ENCODE measurements at places on chromosomes 12 and 14.
A peak's percentile ranks its signal among the peaks of the same experiment; 100 is the strongest.

DNA sequence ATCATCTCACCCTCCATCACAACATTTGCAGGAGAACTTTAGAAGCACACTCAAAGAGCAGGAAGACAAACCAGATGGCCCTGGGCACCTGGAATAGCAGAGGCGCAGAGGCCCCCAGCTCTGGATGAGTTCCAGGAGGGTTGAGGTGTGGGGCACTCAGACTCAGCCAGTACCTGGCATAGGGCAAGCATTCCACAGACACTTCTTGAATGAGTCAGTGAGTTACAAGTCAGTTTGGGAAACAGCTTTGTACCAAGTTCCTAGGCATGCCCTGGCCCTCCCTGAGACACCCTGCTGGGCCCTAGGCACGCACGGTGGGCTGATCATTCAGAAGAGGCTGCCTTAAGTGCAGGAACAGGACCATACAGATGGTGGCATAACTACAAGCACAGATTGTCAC is 54.3 kb downstream of the MAP3K9 start:
- no peaks in the 10 kb centered on the region for H3K4me1 ChIP-seq
- H3K27me3 ChIP-seq, result no peaks in the 10 kb centered on the region
- DNase-seq, result no peak
- no peaks in the 10 kb centered on the region for H3K36me3 ChIP-seq
- H3K4me3 ChIP-seq, result no peak overlapping the region

GRCh38 chr14:90276646-90277367 is 20.5 kb downstream of the PSMC1 start:
- DNase-seq, result no peak
- H3K4me3 ChIP-seq, result no peak overlapping the region
- no peak overlapping the region for H3K27ac ChIP-seq

GRCh38 chr12:94801745-94802144 is 151.4 kb upstream of the TMCC3 start:
- H3K36me3 ChIP-seq, result no peaks in the 10 kb centered on the region
- H3K4me3 ChIP-seq, result no peak overlapping the region
- DNase-seq, result no peak
- H3K4me1 ChIP-seq, result no peaks in the 10 kb centered on the region
- no peak overlapping the region for H3K27ac ChIP-seq
- H3K27me3 ChIP-seq, result no peaks in the 10 kb centered on the region

DNA sequence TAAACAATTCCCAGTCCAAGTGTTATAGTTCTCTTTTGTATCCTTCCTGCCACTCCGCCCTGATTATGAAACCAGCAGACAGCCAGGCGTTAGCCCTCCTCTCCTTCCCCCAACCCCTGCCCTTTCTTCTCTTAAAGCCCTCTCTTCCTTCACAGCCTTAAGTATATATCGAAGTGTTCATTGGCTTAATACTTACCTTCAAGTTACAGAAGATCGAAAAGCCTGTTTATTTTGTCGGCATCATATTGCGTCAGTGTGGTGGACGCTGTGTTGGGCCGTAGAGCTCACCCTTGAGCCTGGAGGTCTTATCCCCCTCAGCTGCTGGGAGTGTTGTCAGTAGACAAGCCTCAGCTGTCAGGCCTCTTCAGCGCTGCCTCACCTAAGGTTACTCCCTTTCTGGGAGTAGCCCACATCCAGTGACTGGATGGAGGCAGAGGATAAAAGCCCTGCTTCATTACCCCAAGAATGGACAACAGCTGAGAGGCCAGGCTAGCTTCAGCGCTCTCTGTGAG is 36.2 kb downstream of the CMAS start:
- no peaks in the 10 kb centered on the region for H3K27me3 ChIP-seq
- H3K4me1 ChIP-seq, result no peaks in the 10 kb centered on the region
- no peak overlapping the region for H3K4me3 ChIP-seq
- no peaks in the 10 kb centered on the region for H3K36me3 ChIP-seq
- no peak overlapping the region for H3K27ac ChIP-seq

GRCh38 chr14:75979071-75979571 is 2.7 kb downstream of the TGFB3 start:
- H3K36me3 ChIP-seq, result no peaks in the 10 kb centered on the region
- peak overlapping the region; percentile 72 for H3K4me3 ChIP-seq
- no peaks in the 10 kb centered on the region for H3K27me3 ChIP-seq
- no peak for DNase-seq

GRCh38 chr14:77965919-77966435 is 166.1 kb downstream of the ADCK1 start:
- H3K27ac ChIP-seq, result no peak overlapping the region
- H3K36me3 ChIP-seq, result no peaks in the 10 kb centered on the region
- peak overlapping the region; percentile 41 for H3K4me3 ChIP-seq
- H3K27me3 ChIP-seq, result no peaks in the 10 kb centered on the region
- no peaks in the 10 kb centered on the region for H3K4me1 ChIP-seq

DNA sequence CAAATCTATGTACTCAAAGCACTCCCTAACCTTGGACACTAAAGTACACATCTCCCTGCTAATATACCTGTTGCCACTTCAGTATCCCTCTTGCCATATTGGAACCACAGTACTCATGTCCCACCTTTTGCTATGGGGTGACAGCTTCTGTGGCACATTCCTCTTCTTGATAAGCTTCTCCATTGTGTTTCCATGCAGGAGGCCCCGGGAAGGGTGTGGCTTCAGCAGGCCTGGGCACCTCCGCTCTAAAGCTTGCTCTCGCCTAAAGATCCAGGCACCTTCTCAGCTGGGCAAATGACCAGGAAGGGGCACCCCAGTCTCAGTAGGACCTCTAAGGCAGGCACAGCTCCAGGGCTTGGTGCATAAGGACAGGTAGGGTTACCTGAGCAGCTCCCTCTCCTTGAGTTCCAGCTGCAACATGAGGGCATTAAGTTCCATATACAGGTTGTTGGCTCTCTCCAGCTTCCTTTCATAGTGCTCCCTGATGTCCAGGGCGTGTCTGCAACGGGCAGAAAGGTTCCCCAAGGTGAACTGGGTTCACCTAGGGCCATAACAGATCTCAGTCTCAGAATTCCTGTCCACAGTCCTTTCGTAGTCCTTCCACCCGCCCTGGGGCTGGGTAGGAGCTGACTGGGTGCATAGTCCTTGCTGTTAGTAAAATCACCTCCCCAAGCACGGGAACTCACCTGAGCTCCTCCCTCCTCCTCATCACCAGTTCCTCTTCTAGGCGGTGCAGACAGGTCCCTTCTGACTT is 15.9 kb downstream of the MAP3K12 start:
- H3K4me3 ChIP-seq, result no peak overlapping the region
- no peak for DNase-seq
- no peaks in the 10 kb centered on the region for H3K27me3 ChIP-seq
- no peaks in the 10 kb centered on the region for H3K4me1 ChIP-seq
- H3K27ac ChIP-seq, result no peak overlapping the region
- H3K36me3 ChIP-seq, result peaks cover 69% of the 10 kb centered on the region

DNA sequence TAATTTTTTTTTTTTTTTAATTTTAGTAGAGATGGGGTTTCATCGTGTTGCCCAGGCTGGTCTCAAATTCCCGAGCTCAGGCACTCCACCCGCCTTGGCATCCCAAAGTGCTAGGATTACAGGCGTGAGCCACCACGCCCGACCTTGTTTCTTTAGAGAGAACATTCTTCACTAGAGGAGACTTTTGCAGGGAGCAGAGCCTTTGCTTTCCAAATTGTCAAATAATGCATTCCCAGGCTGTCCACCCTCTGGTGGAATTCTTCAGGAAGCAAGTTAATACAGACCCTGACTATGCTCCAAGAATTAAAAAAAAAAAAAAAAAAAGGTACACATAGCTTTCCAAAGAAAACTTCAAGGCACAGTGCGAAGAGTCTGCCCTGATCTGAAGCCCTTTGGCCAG is 6.8 kb downstream of the ALDH1L2 start:
- H3K4me1 ChIP-seq, result no peaks in the 10 kb centered on the region
- H3K27ac ChIP-seq, result no peak overlapping the region
- H3K27me3 ChIP-seq, result no peaks in the 10 kb centered on the region
- H3K4me3 ChIP-seq, result no peak overlapping the region

DNA sequence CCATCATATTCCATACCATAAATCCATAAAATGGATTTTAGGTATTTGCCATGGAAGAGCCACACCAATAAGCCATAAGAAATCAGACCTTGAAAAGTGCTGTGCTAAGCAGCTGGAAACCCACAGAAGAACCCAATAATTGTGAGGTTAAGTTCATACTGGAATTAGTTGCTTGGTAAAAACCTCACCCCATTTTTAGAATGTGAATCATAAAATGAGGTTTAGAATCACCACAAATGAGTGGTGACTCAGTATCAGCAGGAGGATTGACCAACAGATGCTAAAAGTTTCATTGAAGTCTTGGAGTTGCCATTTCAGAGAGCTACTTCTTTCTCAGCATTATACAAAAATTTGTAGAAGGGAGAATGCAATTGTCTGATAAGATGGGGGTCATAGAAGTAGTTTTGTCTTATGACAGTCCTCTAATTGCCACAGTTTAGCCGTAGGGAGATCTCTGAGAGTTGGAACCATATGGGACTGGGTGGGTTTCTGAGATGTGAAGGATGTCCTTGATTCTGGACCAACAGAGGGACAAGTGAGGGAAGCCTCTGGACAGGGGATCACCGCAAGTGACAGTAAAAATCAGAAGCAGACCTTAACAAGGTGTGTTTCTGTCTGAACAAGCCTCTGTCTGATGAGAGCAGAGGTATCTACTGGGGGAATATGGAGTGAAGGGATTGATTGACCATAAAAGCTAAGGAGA is 1.4 kb upstream of the STON2 start:
- no peak overlapping the region for H3K4me3 ChIP-seq
- peak overlapping the region; percentile 37 for H3K27ac ChIP-seq
- no peak for DNase-seq
- no peaks in the 10 kb centered on the region for H3K4me1 ChIP-seq

GRCh38 chr12:89101440-89101839 is 250.9 kb downstream of the DUSP6 start:
- no peaks in the 10 kb centered on the region for H3K27me3 ChIP-seq
- no peak overlapping the region for H3K27ac ChIP-seq

DNA sequence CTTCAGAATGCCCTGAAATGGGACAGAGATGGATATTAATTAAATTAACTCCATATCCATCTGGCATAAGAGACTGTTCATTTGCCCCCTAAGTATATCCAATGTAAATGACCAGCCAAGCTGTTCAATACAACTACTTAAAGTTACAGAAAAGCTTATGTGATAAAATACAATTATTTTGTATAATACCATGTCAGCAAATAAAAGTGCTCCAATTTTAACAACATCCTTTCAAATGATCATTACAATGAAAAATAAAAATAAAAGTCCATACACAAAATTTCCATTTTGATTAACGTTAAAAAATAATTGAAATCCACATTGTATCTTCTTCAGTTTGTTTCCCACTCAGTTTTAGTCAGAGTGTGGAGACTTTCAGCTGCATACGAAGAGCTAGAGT is 5.7 kb downstream of the CLEC6A start:
- H3K36me3 ChIP-seq, result no peaks in the 10 kb centered on the region
- DNase-seq, result no peak
- no peak overlapping the region for H3K27ac ChIP-seq
- no peaks in the 10 kb centered on the region for H3K4me1 ChIP-seq
- no peak overlapping the region for H3K4me3 ChIP-seq
- H3K27me3 ChIP-seq, result no peaks in the 10 kb centered on the region

- peaks cover 14% of the 10 kb centered on the region for H3K4me1 ChIP-seq
- H3K36me3 ChIP-seq, result peaks cover 39% of the 10 kb centered on the region
- H3K27ac ChIP-seq, result no peak overlapping the region
These were observed 1.6 kb downstream of the FICD start for GRCh38 chr12:108516511-108517275.

- H3K4me1 ChIP-seq, result no peaks in the 10 kb centered on the region
- no peak for DNase-seq
- no peak overlapping the region for H3K4me3 ChIP-seq
These were observed 19.3 kb downstream of the SLC35F4 start for GRCh38 chr14:57846596-57846995.

- H3K27ac ChIP-seq, result no peak overlapping the region
- H3K27me3 ChIP-seq, result no peaks in the 10 kb centered on the region
- peaks cover 20% of the 10 kb centered on the region for H3K36me3 ChIP-seq
- H3K4me3 ChIP-seq, result no peak overlapping the region
- DNase-seq, result no peak
- H3K4me1 ChIP-seq, result no peaks in the 10 kb centered on the region
These were observed 74.5 kb upstream of the ATF1 start for GRCh38 chr12:50689437-50689836.

- H3K27ac ChIP-seq, result no peak overlapping the region
- no peaks in the 10 kb centered on the region for H3K27me3 ChIP-seq
- DNase-seq, result no peak
- no peaks in the 10 kb centered on the region for H3K4me1 ChIP-seq
These were observed 59.8 kb downstream of the SERPINA3 start for GRCh38 chr14:94671870-94672444.

DNA sequence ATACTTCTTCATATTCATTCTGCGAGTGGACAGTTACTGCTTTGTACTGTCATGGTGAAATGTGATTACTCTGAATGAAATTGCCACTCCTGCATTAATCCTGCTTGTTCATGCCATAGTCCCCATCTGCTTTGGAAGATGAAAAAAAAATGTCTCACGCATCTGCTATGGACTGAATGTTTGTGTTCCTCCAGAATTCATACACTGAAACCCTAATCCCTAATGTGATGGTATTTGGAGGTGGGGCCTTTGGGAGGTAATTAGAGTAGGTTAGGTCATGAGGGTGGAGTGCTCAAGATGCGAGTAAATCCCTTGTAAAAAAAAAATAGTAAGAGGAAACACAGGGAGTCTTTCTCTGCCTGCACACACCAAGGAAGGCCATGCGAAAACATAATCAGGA is 427.2 kb downstream of the TMTC2 start:
- no peak for DNase-seq
- no peak overlapping the region for H3K27ac ChIP-seq
- no peak overlapping the region for H3K4me3 ChIP-seq
- H3K27me3 ChIP-seq, result no peaks in the 10 kb centered on the region
- no peaks in the 10 kb centered on the region for H3K36me3 ChIP-seq

DNA sequence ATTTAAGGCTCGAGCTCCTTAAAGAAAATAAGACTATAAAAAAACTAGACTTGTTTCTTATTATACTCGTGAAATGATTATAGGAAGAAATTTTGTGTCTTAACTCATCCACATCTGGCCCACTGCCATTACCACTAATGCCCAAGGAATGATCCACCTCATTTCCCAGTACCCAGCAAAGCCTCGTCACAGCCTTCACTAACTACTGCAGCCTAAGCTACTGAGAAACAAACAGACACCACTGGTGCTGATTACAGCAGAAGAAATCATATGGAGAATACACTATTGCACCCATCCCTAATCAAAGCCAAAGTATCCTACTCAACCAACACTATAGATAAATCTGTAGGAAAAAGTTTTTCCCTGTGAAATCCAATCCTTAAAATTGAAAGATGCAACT is 205.3 kb upstream of the NAV3 start:
- no peak overlapping the region for H3K27ac ChIP-seq
- H3K4me3 ChIP-seq, result no peak overlapping the region
- H3K27me3 ChIP-seq, result no peaks in the 10 kb centered on the region
- H3K4me1 ChIP-seq, result no peaks in the 10 kb centered on the region
- DNase-seq, result no peak
- H3K36me3 ChIP-seq, result no peaks in the 10 kb centered on the region

GRCh38 chr12:98595243-98595988 is 1.9 kb downstream of the SLC25A3 start:
- peaks cover 27% of the 10 kb centered on the region for H3K4me1 ChIP-seq
- H3K36me3 ChIP-seq, result peaks cover 51% of the 10 kb centered on the region
- no peaks in the 10 kb centered on the region for H3K27me3 ChIP-seq

- DNase-seq, result no peak
- H3K36me3 ChIP-seq, result no peaks in the 10 kb centered on the region
- no peak overlapping the region for H3K4me3 ChIP-seq
- no peaks in the 10 kb centered on the region for H3K4me1 ChIP-seq
- no peak overlapping the region for H3K27ac ChIP-seq
- no peaks in the 10 kb centered on the region for H3K27me3 ChIP-seq
These were observed 131.3 kb downstream of the PTPRO start for GRCh38 chr12:15453613-15454012.
